ENCODE measurements at places on chromosomes 6 and 20.

GRCh38 chr6:127289934-127290333, 23.3 kb downstream of the RNF146 start:
- no peak for DNase-seq

DNA sequence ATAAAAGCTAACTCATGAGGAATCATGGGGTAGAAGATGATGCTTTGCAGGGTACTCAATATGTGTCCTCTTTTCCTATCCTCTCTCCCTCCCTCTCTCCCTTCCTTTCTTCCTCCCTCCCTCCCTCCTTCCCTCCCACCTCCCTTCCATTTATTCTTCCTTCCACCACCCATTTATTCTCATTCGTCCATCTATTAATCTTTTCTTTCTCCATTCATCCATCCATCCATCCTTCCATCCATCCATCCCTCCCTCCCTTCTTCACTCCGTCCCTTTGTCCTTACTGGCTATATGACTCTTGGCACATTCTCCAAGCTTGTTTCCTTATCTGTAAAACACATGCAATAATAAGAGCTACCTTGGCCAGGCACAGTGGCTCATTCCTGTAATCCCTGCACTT, 40.9 kb downstream of the ARHGAP40 start:
- no peak for DNase-seq

DNA sequence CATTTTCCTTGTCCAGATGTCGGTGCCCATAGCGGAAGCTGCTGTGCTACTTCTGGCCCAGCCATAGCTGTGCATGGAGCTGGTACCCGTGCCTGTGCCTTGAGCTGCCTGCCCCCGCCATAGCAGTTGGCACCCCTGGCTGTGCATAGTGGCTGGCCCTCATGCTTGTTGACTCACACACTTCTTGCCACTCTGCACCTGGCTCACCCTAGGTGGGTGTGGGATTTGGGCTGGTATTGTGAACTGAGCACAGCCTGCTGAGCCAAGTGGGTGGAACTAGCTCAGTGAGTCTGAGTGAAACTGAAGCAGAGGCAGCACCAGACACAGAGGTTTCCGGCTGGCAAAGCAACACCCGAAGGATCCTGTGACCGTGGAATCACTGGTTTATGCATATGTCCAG, 689.5 kb upstream of the EYS start:
- no peak for DNase-seq

- no peak for DNase-seq
These were observed 22.9 kb downstream of the ERMARD start for GRCh38 chr6:169774347-169774746.

DNA sequence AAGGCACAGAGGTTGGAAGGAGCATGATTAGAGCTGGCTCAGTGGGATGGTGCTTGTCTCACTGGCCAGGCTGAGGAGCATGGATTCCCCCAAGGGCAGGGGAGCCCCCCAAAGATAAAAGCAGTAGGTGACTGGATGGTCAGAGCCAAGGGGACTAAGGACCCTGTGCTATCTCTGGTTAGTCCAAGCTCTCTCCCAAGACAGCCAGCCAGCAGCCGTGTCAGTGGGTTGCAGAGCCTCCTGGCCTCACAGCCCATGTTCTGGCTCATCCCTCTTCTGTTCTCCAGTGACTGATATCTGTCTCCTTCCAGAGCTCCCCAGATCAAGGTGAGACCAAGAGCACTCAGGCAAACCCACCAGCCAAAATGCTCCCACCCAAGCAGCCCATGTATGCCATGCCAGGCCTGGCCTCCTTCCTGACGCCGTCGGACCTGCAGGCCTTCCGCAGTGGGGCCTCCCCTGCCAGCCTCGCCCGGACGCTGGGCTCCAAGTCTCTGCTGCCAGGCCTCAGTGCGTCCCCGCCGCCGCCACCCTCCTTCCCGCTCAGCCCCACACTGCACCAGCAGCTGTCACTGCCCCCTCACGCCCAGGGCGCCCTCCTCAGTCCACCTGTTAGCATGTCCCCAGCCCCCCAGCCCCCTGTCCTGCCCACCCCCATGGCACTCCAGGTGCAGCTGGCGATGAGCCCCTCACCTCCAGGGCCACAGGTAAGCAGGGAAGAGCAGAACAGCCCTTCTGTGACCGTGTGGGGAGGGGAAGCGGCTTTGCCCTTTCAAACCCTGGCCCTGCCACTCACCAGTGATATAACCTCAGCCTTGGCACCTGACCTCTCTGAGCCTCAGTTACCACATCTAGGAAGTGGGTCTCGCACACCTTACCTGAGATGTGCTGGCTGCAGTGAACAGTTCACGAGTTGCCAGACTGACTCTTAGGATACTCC, 121.3 kb downstream of the JPH2 start:
- no peak for DNase-seq

DNA sequence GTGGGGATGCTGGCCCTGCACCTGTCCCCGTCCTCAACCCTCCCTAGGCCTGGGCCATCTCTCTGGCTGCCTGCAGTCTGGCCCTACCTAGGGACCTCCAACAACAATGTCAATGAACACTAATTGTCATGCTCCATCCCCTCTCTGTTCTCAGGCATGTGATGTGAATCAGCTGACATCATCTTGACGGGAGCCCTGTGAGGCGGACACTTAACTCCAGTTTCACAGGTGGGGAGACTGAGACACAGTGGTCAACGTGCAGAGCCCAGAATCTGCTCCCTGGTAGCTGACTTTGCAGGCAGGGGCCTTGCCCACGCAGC, 762 bp upstream of the TCEA2 start:
- DNase-seq = no peak

- DNase-seq = no peak
These were observed 203.7 kb downstream of the SYNDIG1 start for GRCh38 chr20:24672886-24673677.

GRCh38 chr20:18031888-18032509, 25.7 kb downstream of the OVOL2 start:
- no peak for DNase-seq

DNA sequence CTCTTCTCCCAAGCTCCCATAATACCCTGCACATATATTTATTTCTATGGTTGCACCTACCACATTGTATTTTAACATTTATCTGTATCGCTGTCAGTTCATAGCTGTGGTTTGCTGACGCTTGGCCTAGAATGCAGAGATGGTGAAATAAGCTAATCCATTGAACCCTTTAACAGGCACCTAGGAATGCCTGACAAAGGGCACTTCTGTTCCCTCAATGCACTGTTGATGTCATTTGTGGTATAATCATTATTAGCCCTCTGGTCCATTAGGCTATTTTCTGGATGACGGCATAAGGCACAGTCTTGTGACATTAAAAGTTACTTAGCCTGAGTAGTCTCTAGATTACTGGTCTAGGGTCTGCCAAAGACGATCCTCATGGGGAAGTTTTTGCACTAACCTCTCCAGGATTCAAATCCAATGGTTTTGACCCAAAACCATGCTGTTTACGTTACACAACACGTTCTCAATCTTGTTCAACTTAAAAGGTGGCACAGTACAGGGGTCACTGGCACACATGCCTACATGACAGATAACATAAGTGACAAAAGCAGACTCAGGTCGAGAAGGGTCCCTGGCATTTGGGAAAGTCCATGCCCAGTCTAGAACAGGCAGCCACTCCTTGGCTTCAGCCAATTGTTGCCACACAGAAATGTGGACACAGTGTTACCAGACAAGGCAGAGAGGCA, 2.1 kb upstream of the YWHAB start:
- no peak for DNase-seq

DNA sequence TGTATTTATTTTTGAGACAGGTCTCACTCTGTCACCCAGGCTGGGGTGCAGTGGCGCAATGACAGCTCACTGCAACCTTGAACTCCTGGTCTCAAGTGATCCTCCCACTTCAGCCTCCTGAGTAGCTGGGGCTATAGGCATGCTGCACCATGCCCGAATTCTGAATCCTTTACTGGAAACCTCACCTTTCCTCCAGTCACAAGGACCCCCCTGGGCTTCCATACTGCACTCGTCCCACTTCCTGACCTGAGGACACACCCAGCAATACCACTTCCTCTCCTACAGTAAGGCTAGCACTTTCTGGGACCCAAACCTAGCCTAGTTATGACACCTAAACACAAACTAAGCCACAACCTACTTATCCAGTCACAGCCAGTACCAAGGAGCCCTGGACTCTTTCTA, 68.2 kb downstream of the FAM217A start:
- no peak for DNase-seq

GRCh38 chr6:1473166-1473565, 83.8 kb downstream of the FOXF2 start:
- no peak for DNase-seq

GRCh38 chr6:11828262-11828870, 49.8 kb upstream of the ADTRP start:
- DNase-seq = no peak

- DNase-seq = no peak
These were observed 245.4 kb upstream of the TFAP2D start for GRCh38 chr6:50467931-50468330.

GRCh38 chr6:15158821-15159619, 86.8 kb upstream of the JARID2 start:
- DNase-seq = no peak

DNA sequence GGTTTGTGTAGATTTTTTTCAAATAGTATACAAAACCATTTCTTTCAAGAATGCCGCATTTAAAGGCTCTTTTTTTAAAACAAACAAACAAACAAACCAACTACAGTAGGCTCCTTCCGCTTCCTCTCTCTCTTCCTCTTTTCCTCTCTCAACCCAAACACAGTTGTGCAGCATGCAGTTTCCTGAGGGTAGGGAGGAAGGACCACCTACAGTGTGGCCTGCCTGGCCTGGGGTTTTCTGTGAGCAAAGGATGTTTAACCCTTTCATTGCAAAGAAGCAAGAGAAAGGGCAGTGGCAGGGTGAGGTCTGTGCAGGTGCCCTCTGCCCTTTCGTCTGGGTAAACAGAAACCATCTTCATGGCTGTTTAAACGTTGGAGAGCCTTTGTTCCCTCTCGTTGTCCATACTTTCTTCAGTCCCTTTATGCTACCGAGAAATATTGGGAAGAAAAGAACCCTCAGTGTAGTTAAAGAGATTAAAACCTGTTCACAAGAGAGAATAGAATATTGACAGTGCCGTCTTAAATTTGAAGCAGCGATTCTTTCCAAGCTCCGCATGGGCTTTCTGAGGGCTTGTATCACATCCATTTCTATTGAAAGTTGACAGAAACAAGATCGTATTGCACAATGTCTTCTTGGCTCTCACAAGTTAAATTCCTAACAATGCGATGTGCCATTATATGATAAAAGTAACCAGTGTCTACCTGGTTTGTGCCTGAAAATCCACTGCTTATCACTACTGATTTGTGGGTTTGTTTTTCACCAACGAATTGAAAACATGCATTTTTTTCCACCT, 215.5 kb upstream of the SNX9 start:
- DNase-seq = no peak

GRCh38 chr6:130204322-130204721, 18.4 kb downstream of the SAMD3 start:
- DNase-seq = no peak

GRCh38 chr20:10673176-10673841, 490 bp downstream of the JAG1 start:
- DNase-seq = no peak

DNA sequence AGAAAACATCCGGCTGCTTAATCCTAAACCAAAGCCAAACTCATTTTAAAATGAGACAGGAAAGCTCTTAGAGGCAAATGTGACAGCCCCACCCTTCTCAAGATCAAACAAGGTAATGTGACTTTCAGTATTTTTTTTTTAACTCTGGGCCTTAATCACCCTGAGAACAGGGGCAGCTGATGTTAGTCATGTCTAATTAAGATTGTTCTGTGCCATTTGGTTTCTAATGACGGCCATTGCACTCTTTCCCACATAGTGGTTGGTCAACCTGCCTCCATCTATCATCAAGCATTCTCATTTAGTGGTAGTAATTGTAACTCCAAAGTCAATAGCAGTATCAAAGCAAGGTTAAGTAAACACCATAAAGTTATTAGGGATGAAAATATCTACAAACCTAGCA, 191.6 kb upstream of the EXOC2 start:
- DNase-seq = no peak

DNA sequence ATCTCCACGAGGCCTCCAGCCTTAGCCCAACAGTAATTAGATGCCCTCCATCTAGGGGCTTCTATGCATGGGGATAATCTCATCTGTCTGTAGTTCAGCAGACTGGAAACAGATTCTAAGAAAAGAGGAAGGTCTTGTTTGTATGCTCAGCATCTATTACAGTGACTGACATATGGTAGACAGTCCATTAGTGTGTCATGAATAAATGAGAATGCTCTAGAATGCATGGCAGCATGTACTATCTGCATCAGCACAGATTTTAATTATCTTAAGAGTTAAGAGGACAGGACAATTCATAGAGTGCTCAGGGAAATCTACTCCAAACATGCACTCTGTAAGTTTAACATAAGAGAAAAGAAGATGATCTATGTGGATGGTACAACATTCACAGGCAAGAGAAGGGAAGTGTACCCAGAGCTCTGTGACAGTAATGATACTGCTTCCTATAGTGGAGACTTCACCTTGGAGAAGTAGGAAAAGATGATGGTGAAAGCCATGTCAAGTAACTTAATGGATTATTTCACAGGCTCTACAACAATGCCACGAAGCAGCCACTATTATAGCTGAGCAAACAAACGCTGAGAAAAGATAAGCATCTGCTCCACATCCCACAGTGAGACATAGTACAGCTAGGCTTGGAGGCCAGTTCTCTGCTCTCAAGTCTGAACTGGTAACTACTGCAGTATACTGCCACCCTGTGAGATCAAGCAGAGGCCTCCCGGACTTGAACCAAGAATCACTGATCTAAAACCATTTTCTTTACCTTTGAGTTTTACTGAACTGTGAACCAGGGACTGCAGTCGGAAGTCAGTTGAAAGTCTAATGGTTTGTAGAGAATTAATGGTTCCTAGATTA, 309.2 kb upstream of the SPTLC3 start:
- DNase-seq = no peak

DNA sequence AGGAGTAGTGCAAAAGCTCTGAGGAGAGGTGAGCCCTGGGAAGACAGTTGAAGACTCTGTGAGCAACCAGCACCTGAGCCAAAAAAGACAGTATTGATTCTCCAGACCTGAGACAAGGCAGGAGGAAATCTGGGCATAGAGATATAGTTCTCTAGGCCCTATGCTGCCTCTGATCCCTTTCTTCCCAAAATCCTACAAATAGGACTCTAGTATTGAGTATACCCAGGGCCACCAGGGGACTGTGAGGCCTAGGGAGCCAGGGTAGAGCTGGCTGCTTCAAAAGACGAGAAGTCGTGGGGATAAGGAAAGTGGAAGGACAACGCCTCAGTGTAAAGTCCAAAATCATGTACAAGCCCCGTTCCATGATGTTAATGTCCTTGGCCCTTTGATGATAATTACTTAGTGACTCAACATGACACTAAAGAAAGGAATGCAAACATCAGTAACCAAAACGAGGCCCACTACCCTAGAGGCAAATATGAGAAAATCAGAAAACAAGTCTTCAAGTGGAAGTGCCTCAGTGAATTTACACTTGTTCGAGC, 197.3 kb upstream of the PROKR2 start:
- DNase-seq = no peak
